ENCODE measurements at places on chromosomes 7 and 10. TPM values are rescaled to one million over a fixed set of nuclear protein-coding genes. Genes with fewer than 3 reads are reported as not detected.

The MBL2 gene
- total RNA-seq: not detected

GRCh38 chr7:112132051-112132694 is 74.0 kb downstream of the DOCK4 start:
- no peaks in the 10 kb centered on the region for H3K36me3 ChIP-seq
- no peak for DNase-seq
- no peak overlapping the region for H3K4me3 ChIP-seq

DNA sequence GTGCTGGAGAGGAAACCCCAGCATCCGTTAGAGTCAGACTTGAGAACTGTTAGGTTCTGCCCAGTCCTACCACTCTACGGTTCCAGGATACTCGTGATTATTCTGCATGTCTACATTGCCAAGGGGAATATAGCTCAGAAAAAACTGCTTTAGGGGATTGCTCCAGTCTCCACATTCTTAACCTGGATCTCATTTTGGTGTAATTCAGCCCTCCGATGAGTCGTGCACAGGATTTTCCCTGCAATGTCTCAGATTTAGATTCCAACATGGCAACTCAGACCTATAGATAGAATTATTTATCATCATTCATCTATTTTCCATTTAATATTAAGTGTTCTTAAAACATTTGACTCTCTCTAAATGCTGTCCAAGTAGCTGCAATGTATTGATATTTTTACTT is 121.1 kb upstream of the ZEB1 start:
- no peaks in the 10 kb centered on the region for H3K27me3 ChIP-seq
- H3K4me1 ChIP-seq: no peaks in the 10 kb centered on the region
- DNase-seq: no peak
- no peak overlapping the region for H3K4me3 ChIP-seq
- no peak overlapping the region for H3K27ac ChIP-seq

- no peaks in the 10 kb centered on the region for H3K4me1 ChIP-seq
- H3K27ac ChIP-seq: peak overlapping the region; percentile 41
Observed at GRCh38 chr10:6461961-6462360, 118.1 kb downstream of the PRKCQ start.
